ENCODE measurements at places on chromosomes 6 and 20.

DNA sequence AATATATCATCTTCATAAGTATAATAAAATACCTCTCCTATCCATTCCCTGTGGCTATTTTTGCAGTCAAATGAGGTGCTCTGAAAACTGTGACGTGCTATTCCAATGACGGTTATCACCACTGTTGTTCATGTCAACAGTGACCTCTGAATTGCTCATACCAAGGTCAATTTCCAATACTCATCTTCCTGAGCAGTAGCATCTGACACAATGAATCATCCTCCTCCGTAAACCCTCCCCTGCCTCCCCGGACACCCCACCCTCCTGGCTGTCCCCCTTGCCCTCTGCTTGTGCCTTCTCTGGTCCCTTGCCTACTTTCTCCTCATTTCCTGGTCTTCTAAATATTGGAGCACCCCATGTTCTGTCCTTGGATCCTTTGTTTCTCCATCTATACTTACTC is 77.7 kb upstream of the SLC22A23 start:
- DNase-seq = no peak

- DNase-seq = no peak
These were observed 20.1 kb upstream of the FAM110A start for GRCh38 chr20:813390-813789.

DNA sequence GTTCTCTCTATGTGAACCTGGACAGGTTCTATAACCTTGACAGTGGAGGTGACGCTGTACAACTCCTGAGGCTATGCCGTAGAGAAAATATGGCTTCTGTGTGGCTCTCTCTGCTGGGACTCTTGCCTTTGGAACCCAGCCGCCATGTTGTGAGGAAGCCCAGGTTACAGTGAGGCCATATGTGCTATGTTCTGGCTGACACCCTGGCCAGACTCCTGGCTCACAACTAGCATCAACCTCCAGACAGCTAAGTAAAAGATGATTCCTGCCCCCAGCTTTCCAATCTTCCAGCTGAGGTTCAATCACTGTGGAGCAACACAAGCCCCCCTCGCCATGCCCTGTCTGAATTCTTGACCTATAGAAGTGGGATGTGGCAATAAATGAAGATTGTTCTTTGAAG is 57.0 kb downstream of the PPP1R3G start:
- no peak for DNase-seq

- DNase-seq = no peak
These were observed 297.7 kb downstream of the DHX35 start for GRCh38 chr20:39259808-39260207.

- DNase-seq = no peak
These were observed 441.6 kb downstream of the HACE1 start for GRCh38 chr6:104418125-104418524.

GRCh38 chr6:112936504-112936903 is 589.4 kb downstream of the RFPL4B start:
- no peak for DNase-seq

GRCh38 chr6:56764081-56764566 is 121.4 kb upstream of the DST start:
- DNase-seq = no peak

DNA sequence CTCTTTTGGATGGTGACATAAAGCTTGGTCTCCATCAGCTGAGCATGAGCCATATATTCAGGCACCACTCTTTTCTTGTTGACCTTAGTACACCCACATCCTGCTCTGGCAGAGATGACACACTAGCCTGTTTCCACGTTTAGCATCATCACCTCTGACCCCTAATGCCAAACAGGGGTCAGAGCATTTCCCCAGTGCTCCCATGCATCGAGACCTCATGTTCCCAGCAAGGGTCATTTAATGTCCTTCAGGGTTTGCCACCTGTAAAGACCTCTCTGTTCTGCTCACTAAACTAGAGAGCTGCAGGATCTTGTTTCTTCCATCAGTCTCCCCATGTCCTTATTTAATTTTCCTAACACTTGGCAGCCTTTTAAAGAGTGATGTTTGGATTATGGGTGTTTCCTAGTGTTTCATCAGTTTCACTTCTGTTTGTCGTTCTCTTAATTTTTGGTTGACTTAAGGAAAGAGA is 97.5 kb downstream of the AIG1 start:
- DNase-seq = no peak

DNA sequence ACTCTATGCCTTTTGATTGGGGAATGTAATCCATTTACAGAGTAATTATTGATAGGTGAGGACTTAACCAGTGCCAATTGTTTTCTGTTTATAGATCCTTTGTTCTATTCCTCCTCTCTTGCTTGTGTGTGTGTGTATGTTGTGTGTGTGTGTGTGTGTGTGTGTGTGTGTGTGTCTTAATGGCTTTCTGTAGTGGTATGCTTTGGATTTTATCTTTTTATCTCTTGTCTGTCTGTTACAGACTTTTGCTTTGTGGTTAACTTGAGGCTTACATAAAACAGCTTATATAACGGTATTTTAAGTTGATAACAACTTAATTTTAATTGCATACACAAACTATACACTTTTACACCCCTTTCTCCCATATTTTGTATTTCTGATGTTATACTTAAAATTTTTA is 54.7 kb downstream of the CDC5L start:
- no peak for DNase-seq

DNA sequence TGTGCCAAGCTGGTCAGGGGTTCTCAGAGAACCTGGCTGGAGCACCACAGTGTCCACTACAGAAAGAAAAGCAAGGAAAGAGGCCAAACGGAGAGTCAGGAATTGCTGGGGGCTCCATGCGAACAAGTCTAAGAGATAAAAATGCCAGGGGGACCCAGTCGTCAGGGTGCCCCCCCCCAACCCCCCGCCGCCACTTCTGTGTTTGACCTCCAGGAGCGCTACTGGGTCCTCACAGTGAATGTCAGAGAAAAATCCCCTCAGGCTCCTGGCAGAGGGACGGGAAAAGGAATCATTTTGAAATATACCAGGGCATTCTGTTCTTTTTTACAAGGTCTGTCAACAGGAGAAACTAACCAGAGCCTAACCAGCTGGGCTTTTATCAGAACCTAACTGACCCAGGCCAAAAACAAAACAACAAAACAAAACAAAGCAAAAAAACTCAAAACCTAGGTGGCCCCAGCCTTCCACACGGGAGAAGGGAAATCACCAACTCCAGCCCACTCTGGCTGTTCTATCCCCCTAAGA is 17.9 kb upstream of the NELFCD start:
- DNase-seq = no peak

DNA sequence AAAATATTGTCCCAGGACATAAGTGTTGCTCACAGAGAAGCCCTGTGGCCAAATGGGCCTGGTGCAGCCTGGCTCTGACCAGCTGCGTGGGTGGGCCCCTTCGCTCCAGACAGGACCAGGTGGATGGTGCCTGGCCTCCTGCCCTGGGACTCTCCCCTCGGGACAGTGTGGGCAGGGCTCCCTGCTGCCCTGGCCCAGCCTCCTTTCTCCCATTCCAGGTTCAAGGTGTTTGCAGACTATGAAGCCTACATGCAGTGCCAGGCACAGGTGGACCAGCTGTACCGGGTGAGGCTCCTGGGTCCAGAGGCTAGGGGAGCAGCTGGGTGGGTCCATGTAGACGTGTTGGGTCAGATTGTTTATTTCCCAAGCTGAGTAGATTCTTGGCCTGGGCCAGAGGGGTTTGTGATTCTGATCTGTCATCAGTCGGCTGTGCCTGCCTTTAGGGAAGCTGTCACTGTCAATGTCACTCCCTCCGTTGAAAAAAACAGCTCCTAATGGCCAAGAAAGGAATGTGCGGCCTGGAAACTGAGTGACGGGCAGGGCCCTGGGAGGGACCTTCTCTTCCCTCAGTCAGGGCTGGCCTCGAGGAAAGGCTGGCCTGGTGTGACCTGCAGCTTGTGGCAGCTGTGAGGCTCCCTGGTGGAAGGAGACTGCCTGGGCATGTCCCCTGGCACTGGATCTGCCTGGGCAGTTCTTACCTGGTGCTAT is 47.7 kb downstream of the PYGB start:
- DNase-seq = no peak

DNA sequence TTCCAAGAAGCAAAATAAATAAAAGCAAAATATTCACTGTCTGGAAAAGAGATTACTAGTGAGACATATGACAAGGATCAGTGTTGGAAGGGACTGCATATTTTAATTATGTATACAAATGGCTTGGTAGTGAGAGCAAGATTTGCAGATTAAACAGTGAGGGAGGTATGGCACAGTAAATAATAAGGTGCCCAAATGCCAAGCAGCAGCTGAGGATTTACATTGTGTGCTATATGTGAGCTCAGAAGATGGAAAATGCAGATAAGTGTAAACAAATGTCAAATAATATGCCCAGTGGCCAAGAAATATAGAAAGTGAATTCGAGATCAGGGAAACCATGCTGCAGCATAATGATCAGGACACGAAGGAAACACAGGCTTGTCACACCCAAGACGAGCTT is 173.8 kb upstream of the NRSN1 start:
- no peak for DNase-seq

DNA sequence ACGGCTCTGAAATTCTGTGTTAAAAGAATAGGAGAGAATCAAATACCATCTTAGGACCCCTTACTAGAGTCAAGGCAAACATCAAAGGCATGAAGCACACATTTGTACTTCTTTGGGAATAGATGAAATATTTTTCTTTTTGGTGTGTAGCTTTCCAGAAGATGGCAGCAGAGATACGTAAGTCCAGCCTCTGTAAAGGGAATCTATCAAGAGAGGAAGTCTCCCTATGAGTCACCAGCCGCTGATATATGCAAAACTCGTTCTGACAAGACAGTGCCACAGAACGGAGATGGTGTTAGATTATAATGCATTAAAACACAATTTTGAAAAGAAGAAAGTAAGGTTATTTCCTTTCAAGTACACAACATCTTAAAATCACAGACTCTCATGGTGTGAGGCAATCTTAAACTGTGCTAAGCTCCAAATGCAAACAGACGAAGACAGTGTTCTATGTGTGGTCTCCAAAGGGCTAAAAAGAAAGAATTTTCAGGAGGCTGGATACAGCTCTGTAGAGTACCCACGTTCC is 120.0 kb upstream of the AGPAT4 start:
- DNase-seq = no peak

DNA sequence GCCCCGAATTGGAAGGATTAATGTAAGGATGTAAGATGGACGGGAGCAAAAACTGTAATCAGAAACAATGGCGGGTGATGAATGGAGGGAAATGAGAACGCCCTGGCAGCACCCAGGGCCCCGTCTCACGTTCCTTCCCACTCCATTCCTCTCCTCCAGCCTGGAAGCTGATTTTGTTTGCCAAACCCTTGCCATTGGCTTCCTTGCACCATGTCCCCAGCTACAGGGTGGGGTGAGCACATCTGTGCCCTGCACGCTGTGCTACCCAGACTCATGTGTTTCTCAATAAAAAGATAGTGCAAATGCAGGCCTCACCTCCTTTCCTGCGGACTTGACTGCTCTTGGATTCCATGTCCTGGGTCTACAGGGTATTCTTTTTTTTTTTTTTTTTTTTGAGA is 26.7 kb downstream of the SCP2D1 start:
- no peak for DNase-seq

DNA sequence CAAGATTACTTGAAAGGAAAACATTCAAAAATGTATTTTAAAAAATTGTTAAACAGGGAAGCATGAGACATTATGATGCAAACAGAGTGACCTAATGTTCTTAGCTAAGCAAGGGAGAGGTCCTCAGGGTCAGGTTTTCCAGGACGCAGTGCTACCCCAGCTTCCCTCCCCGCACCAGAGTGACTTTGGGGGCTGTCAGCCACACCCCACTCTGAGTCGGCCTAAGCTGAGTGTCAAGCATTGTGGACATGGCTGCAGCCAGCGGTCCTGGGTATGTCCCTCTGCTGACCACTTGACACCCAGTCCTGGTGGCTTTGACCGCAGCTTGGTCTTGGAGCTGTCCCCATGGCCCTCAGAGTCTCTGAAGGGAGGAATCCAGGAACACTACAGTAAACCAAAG is 54.9 kb upstream of the CD93 start:
- no peak for DNase-seq

- DNase-seq = no peak
These were observed 89.2 kb upstream of the PRSS16 start for GRCh38 chr6:27158316-27158643.

DNA sequence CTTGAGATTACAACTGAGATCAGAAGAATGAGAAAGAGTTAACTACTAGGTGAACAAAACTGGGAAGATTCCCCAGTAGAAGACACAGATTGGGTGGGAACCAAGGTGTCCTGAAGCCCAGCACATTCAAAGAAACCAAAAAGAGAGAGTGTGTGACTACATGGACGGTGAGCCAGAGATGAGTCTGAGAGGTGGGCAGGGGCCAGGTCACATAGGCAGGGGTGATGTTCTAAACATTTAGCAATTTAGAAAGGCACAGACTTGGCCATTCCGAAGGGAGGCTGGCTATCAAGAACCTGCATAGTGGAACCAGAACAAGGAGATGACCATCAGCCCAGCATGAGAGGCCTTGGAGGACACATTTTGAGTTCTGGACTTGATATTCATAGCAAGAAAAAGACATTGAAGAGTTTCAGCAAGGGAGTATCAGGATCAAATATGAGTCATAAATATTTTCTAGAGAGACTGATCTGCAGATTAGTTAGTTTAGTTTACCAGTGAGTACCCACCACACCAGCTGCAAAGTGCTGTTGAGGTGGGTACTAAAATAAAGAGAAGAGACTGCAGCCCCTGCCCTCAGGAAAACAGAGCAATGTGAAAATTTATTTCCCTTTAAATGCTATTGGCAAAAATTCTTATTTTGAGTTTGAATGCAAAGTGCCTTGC is 340.5 kb upstream of the PRDM1 start:
- DNase-seq = no peak

GRCh38 chr20:63084563-63084927 is 77.8 kb upstream of the BHLHE23 start:
- no peak for DNase-seq

GRCh38 chr6:150072201-150072600 is 3.3 kb upstream of the ULBP3 start:
- DNase-seq = no peak

DNA sequence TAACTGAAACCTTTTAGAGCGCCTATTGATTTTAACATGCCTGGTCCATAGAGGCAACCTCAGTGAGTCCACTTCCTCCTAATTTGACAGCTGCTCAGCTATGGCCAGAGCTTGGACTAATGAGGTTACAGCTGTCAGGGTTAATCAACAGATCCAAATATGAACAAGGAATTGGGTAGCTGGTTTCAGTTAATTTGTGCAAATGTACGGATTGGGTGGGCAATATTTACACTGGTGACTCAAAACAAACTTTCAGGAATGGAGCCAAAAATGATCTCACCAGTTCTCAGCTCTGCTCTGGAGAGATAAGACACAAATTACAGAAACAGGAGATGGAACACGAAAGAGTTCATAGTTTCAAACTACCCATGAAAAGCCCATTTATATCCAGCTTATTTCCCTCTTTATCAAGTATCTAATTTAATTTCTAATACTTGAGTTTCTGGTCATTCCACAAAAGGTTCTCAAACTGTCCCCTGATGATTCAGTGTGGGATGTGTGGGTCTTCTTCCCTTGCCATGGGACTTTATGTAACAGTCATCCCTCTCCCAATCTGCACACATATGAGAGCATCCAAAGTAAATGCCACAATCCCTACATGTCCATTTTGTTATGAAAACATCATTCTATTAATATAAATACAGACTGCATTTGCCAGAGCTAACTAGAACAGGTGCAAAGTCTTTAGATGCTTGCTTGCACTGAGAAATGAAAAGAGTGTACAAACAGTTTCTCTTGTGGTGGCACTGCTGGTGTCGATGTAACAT is 149.9 kb downstream of the RPS12 start:
- DNase-seq = no peak

- DNase-seq = no peak
These were observed 38.3 kb upstream of the LTV1 start for GRCh38 chr6:143804835-143805239.

Measured in stimulated activated CD4-positive, alpha-beta T cell treated with anti-CD3 and anti-CD28 coated beads, Interleukin-1b, Interleukin-23, amount 100 ng/mL, for 4 hours (primary cell).